ENCODE measurements at places on chromosomes 13 and 19.

DNA sequence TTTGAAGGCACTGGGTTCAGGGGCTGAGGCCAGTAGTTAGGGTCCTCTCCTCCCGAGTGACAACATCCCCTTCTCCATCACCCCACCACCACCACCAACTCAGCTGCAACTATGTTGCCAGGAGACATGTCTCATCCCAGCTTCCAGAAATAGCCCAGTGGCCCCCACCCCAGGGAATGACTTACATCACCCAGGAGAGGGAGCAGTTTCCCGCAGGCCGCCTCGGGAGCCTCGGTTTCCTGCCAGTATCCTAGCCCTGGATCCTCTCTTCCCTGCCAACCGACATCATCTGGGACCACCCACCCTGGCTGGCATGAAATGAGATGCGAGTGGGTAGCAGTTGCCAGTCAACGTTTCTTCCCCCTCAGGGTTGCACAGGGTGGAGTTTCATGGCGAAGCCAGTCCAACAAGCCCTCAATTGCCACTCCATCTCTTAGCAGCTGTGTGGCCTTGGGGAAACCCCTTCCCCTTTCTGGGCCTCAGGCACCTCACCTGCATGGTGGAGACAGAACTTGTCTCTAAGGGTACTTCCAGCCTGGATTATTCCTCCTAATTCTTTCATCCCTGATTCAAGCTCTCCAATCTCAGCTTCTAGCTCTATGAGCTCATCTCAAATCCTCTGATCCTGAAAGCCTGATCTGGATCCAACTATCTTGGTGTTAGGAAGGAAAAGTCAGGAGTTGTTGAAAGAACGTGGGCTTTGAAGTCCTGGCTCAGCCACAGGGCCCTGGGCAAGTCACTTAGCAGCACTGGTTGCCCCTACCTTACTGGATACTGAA lies 3.9 kb upstream of the GSK3A start:
- DNase-seq, result peak; percentile 38

GRCh38 chr19:20787786-20788185 lies 11.7 kb downstream of the ZNF66 start:
- peak; percentile 21 for DNase-seq

DNA sequence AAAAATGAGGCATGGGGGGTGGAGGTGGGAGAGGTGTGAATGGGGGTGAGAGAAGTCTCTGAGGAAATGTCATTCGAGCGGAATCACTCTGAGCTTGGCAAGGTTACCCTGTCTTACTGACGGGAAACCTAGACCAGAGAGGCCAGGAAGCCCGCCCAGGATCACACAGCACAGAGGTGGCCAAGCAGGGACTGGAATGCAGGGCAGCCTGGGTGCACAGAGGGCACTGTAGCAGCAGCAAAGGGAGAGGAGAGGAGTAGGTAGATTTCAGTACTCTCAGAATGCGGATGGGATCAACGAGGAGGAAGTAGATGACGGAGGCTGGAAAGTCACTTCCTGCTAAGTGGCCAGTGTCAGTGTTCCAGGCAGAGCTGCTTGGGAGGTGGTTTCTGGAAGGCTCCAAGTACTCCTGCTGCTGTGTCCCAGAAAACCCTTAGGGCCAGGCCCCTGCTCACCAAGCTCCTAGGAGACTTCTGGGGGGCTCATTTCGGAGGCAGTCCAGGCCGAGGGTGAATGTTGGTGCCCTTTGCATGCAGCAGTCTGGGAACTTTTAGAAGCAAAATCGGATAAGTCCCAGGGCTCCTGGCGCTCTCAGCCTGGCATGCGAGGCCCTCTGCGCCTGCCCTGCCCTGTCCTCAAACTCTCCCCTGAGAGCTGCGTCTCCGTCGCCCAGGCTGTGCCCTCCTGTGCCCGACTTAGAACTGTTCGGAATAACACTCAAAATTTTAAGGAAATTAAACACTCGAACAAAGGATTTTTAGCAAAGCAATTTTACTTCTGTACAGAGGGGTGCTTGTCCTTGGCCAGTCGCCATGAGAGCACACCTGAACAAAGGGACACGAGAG lies 33.5 kb downstream of the DNM2 start:
- DNase-seq, result peak; percentile 51

GRCh38 chr13:70218618-70219017 lies 110.4 kb upstream of the KLHL1 start:
- DNase-seq, result no peak

- no peak for DNase-seq
These were observed 27.1 kb downstream of the ELAVL1 start for GRCh38 chr19:7978179-7978825.

Data from activated CD8-positive, alpha-beta T cell treated with anti-CD3 and anti-CD28 coated beads for 36 hours (primary cell).